Right cardiac atrium (tissue), 5 donors: ENCODE measurements at places on chromosomes 6 and 20.
A peak's percentile ranks its signal among the peaks of the same experiment; 100 is the strongest.

GRCh38 chr20:51945881-51946280, 143.6 kb upstream of the SALL4 start:
- DNase-seq = no peak

GRCh38 chr6:72324591-72324990, 297.3 kb upstream of the KCNQ5 start:
- DNase-seq = no peak

DNA sequence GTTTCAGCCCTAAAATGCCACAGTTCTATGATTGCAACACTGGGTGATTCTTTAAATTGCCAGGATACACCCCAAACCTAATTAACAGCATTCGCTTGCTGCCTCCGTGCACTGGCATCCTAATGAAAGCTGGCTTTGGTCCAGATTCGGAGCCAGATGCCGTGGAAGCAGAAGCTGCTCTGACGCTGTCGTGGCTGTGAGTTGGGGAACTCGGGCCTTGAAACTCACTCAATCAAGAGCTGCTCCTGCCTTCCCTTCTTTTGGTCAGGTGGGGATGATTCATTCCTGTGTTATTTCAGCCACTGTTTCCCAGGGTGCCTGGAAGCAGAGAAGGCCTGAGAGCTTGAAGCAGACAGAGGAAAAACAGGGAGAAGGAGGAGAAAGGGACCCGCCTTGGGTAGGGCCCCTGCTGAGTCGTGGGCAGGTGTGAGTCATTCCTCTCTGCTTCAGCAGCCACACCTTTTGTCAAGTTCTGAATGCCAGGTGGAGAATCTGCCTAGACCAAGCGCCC, 36.2 kb upstream of the DSP start:
- DNase-seq = peak; percentile 53

DNA sequence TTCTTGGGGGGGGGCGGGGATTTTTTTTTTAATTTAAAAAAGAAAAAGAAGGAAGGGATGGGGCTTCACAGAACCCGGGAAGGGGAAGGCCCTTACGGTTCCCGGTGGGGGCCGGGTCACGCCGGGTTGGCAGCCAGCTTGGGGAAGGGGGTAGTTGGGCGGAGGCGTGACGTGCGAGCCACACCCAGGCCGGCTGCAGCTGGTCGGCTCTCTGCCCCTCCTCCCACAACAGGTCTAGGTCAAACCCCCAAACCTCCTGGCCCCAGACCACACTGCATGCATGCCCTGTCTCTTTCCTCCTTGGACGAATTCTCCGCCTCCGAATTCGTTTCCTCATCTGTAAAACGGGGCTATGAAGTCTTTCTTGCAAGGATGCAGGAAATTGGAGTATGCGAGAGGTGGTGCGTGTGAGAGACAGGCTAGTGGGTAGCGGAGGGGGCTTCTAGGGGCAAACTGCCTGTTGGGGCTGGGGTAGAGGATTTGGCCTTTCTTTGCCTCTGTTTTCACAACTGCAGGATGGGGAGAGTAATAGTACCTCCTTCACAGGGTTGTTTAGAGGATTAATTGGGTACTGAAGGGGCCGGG, 828 bp downstream of the HCK start:
- peak; percentile 89 for DNase-seq

- no peak for DNase-seq
Measured at GRCh38 chr20:23043376-23043775, 6.1 kb downstream of the THBD start.

DNA sequence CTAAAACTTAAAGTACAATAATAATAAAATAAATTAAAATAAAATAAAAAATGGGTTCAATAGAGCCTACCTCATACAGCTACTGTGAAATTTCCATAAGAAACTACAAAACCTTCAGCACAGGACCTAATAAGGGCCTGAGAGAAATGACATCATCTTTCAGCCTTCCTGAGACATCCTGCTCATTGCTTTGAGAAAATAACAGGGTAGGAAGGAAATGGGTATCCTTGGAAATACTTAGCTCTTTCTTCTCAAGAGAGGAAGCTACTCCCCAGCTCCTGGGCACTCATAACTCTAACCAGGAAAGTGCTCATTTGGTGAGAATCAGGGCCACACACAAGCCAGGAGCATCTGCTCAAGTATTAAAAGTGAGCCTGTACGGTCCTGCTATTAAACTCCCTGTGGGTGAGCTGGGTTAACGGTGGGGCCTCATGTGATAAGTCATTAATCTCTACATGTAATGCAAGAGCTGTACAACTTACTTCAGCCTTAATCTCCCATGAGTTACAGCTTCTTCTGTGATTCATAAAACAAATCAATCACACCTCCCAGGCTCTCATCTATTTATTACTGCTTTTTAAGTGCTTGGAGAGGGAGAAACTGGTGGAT, 141.4 kb downstream of the MAFB start:
- no peak for DNase-seq

DNA sequence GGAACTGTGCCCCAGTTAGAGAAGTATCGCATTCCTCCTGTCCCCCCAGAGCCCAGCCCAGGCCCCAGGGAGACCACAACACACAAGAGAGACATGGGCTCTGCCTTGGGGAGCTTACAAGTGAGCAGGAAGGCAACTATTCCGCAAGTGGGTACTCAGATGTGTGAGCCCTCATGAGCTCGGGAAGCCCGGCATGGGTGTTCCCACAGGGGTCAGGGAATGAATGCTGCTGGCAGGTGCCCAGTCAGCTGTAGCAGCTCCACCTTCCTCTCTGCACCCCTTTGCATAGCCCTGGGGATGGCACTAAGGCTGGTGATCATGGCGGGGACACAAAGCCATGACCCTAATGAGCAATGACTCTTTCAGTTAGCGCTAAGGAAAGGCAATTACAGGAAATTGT, 194.1 kb downstream of the SYNDIG1 start:
- no peak for DNase-seq

GRCh38 chr6:56708810-56709597, 66.3 kb upstream of the DST start:
- DNase-seq = no peak

DNA sequence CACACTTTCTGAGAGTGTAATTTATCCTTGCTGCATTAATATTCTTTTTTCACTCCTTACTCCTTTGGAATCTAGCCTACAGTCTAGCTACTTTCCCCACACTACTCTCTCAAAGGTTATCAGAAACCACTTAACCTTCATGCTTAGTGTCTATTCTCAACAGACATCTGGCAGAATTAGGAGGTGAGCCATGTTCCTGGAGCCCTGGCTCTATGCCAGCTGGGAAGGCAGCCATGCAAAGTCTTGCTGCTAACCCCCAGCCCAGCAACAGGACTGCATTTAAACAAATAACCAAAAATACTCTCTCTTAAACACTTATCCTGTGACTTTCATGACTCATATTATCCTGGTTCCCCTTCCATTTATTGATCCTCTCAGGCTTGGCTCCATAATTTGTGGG, 260.2 kb downstream of the BCKDHB start:
- peak; percentile 50 for DNase-seq

DNA sequence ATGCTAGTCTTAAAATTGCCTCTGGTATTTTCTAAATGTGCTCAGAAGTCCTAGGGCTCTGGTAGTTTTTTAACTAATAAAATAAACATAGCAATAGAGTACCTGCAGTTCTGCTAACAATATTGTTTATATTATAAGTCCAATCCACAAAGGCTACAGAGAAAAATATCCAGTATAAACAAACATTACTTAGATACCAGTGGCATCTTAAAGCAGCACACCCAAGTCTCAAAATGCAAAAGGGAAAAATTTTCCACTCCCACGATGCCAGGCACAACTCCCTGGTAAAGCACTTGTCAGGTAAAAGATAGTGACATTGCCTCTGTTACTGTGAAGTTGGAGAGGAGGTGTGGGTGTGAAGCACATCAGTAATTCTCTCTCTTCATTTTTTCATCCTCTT, 123.3 kb downstream of the OGFRL1 start:
- no peak for DNase-seq

DNA sequence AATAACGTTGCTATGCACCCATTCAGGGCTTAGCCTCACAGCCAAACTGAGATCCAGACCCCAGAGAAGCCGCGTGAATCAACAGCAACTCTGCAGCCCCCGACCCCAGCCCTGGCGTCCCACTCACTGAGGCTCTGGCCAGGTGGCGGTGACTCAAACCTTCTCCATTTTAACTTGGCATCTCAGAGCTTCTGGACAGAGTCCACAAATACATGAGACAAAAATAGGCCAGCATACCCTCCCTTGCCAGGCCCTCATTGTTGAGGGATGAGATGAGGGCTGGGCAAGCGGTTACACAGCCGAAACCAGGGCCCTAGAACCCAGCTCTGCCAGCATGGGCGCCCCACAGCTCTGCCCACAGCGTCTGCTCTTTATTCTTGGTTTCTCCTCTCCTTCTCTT, 118.4 kb downstream of the MYLK4 start:
- DNase-seq = no peak

DNA sequence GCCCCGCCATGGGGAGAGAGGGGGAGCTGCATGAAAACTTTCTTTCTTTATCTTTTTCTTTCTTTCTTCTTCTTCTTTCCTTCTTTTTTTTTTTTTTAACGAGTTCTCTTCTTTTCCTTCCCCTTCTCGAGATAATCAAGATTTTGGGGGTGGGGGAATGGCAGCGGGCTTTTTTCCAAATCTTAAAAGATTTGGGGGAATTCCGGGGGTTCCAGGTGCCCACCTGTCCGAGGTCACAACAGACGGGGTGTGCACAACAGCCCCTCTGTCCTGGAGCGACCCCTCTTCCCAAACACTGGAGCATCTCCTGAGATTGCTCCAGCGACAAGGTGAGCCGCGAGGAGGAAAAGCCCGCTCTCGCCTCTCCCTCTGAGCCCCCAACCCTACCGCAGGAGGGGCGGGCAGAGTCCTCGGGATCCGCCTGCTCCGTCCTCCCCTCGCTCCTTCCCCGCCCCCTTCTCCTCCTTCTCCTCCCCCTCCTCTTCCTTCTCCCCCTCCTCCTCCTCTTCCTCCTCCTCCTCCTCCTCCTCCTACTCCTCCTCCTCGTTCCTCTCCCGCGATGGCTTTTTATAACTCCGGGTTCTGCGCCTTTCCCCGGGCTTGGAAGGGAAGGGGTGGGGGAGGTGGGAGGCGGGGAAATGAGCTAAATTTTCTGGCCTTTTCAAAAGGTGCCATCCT, 689 bp upstream of the KCNB1 start:
- no peak for DNase-seq

GRCh38 chr6:131923356-131923755, 27.8 kb downstream of the CCN2 start:
- peak; percentile 22 for DNase-seq

- no peak for DNase-seq
Measured at GRCh38 chr20:7305976-7306375, 538.5 kb downstream of the BMP2 start.

- DNase-seq = no peak
Measured at GRCh38 chr6:31450751-31451150, 47.2 kb upstream of the MICB start.

- no peak for DNase-seq
Measured at GRCh38 chr6:48236375-48236774, 125.4 kb upstream of the PTCHD4 start.

- no peak for DNase-seq
Measured at GRCh38 chr6:20778459-20778858, 244.2 kb downstream of the CDKAL1 start.

DNA sequence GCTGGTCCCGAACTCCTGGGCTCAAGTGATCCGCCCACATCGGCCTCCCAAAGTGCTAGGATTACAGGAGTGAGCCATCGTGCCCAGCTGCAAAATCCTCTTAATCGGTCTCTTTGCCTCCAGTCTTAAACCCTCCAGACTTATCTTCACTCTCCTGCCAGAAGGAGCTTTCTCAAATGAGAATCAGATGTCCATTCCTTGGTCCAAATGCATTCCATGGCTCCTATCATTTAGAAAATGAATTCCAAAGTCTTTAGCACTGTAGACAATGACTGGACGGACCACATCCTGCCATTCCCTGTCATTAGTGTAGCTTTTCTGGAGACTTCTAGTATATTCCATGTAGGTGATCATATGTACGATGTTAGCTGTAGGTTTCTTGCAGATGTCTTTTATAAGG, 141.9 kb downstream of the ID4 start:
- no peak for DNase-seq

- DNase-seq = no peak
Measured at GRCh38 chr20:53444401-53445149, 149.1 kb downstream of the ZNF217 start.

GRCh38 chr6:130968476-130968875, 94.6 kb downstream of the EPB41L2 start:
- DNase-seq = no peak

GRCh38 chr6:123803504-123804013, at the start of gene NKAIN2:
Gene NKAIN2, plus strand, starts transcription at chr6:123803865.
- DNase-seq = no peak

DNA sequence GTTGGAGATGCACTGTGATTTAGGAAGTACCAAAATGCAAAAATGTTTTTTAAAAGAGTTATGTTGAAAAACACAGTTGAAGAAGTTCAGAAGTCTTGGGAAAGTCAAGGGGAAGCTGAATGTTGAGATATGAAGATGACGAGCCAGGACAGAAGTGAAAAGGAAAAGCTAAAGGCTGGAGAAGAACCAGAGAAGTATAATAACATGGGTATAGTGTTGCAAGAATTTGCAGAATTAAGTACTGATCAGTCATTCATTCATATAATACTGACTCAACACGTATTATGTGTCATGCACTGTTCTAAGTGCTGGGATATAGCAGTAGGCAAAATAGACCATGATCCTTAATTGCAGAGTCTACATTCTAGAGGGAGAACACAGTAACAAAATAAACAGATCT, 432.8 kb downstream of the CDC5L start:
- DNase-seq = no peak

- DNase-seq = no peak
Measured at GRCh38 chr6:23728707-23729106, 397.3 kb upstream of the NRSN1 start.
